NCI-H2227 treated with DMSO at 0.1 percent for 48 hours (cell line): ENCODE measurements at places on chromosomes 11 and 22.
A peak's percentile ranks its signal among the peaks of the same experiment; 100 is the strongest.

- no peak for DNase-seq
Measured at GRCh38 chr11:111715142-111715816, 50.9 kb downstream of the PPP2R1B start.

- no peak for DNase-seq
Measured at GRCh38 chr22:33270596-33270995, 212.4 kb upstream of the SYN3 start.

- no peak for DNase-seq
Measured at GRCh38 chr22:31097941-31098631, 9.3 kb downstream of the SELENOM start.

DNA sequence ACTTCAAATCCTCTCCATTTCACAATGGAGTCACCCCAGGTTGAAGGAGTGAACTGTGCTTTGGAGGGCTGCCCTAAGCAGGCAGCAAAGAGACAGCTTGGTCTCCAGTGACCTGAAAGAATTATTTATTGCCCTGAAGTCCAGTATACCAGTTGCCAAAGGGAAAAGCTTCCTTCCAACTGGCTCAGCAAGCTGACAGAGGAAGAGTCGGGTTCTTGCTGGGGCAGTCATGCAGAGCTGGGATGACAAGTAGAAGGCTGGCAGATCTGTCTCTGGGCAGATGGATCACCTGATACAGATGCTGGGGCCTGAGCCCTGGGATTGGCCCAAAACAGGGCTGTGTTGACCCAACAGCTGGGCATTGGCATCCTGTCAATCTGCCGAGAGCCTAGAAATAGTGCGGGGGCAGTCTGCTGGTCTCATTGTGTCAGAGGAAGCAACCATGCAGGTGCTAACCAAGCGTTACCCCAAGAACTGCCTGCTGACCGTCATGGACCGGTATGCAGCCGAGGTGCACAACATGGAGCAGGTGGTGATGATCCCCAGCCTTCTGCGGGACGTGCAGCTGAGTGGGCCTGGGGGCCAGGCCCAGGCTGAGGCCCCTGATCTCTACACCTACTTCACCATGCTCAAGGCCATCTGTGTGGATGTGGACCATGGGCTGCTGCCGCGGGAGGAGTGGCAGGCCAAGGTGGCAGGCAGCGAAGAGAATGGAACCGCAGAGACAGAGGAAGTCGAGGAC, at the start of gene THRSP:
TSS of gene THRSP (plus strand) at position 422 of the 742 bp plus-strand sequence. CDS start at position 443, 21 bp downstream.
- DNase-seq: no peak

DNA sequence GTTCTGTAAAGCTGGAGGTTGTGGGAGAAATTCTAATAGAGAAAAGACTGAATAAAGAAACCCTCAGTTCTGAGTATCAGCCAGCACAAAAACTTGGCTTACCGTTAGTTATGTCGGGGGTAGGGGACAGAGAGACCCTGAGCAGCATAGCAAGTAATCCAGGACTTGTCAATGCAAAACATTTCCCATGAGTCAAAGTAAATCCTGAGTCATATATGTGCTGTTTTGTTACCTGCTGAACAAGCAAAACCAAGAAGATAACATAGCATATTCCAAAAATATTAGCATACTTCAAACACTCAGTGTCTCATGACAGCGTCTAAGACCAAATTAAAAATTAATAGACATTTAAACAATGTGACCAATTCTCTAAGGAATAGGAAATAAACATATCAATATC, 75.1 kb upstream of the LUZP2 start:
- no peak for DNase-seq

DNA sequence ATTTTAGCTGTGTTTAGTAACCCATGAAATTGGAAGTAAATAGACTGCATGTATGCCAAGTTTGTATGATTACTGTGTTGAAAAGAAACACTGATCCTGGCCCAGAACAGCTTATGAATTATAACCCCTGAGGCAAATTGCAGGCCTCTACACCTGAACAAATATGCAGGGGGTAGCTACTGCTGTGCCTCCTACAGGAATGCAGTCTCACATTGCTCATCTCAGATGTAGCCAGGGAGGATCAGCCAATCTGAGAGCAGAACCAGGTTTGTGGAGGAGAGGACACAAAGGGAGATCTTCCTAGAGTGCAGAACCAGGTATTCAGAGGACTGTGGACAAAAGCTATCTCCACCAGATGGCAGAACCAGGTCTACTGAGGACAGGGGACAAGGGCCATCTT, 442.2 kb upstream of the DDI1 start:
- no peak for DNase-seq

GRCh38 chr11:95337175-95337957, 106.4 kb upstream of the SESN3 start:
- peak; percentile 8 for DNase-seq

GRCh38 chr11:73387594-73388264, 11.5 kb downstream of the RELT start:
- no peak for DNase-seq

DNA sequence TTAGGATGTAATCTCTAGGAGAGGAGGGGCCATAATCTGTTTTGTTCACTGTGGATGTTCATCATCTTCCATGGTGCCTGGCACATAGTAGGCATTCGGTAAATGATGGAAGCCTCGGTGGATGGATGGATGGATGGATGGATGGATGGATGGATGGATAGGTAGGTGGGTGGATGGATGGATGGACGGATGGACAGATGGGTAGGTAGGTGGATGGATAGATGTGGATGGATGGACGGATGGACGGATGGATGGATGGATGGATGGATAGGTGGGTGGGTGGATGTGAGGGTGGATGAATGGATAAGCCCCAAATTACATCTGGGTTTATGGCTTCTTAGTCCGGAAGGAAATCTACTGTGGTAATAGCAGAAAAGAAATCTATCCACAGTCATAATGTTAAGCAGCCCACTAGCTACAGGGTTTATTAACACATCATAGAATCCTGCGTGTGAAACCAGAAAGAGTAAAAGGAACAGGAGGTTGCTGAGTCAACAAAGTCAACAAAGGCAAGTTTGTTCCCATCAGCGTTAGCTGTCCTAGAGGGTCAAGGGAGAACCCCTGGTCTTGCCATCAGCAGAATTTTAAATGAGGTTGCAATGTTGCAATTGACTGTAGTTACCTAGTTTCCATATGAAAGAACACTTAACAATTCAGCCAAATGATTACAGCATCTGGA, 82.8 kb downstream of the C11orf91 start:
- DNase-seq: no peak

GRCh38 chr11:45165386-45165785, 18.9 kb downstream of the PRDM11 start:
- DNase-seq: no peak

GRCh38 chr11:9516113-9516512, 55.3 kb downstream of the ZNF143 start:
- DNase-seq: peak; percentile 36

- no peak for DNase-seq
Measured at GRCh38 chr11:70024036-70024772, 53.9 kb upstream of the ANO1 start.

DNA sequence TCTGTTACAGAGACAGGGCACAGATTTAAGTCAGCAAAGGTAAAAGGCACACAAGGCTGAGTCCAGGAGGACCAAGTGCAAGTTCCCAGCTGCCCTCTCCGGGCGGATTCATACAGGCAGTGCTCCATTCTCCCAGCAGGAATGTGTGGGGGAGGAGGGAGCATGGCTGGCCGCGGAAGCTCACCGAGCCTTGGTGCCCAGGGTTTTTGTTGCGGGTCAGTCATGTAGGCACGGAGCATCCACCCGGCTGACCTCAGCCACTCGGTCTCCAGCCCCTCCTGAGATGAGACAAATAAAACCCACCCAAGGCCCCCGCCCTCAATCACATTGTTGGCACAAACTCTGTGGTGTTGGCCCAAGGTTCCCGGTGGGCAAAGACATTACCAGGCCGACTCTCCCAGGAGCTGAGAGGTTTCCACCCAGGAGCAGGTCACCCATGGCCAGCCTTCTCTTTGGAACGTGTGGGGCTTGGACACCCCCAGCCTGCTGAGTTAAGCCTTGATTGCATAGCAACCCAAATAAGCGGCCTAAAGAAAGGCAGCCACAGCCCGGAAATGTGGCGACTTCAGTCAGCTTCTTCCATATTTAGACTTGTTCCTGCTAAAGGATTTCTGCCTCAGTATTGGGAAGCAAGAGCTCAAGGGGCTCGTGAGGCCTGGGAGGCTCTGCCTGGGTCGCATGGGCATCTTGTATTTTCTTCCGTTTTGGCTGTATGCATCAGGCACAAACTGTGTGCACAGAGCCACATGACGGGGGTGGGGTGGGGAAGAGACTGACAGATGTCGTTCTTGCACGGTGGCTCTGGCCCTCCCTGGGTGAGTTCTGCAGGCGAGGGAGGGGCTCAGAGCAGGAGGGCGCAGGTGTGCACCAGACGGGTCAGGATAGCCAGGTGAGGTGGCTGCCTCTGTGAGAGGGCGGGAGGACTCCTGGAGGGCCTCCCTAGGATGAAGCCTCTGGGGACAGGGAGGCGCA, 63.0 kb downstream of the ARHGAP8 start:
- no peak for DNase-seq

GRCh38 chr11:134691985-134692384, 279.9 kb upstream of the B3GAT1 start:
- no peak for DNase-seq

DNA sequence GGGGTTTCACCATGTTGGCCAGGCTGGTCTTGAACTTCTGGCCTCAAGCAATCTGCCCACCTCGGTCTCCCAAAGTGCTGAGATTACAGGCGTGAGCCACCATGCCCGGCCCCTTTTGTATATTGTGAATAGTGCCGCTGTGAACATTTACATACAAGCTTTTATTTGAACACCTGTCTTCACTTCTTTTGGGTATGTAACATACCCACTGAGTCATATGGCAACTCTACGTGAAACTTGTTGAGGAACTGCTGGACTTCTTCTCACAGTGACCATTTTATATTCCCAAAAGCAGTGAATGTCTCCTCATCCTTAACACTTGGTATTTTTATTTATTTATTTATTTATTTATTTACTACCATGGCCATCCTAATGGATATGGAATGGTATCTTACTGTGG, 3.9 kb upstream of the SCT start:
- DNase-seq: no peak

GRCh38 chr11:6263662-6264061, 4.0 kb downstream of the CCKBR start:
- DNase-seq: no peak

DNA sequence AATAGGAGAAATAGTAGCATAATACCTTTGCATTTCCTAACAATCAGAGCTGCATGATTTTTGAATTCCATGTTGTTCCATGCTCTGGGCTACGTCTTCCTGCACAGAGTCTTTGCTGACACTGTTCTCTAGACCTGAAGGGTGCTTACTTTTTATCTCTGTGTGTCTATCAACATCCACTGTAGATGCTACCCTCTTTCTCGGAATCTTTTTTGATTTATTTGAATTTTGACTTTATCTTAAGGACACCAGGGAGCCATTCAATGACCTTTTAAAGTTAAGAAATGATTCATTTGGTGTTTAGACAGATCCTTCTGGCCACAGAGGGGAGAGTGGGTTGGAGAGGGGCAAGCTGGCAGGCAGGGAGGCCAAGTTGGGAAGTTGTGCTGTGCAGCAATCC, 90.1 kb downstream of the LDLRAD3 start:
- DNase-seq: no peak

DNA sequence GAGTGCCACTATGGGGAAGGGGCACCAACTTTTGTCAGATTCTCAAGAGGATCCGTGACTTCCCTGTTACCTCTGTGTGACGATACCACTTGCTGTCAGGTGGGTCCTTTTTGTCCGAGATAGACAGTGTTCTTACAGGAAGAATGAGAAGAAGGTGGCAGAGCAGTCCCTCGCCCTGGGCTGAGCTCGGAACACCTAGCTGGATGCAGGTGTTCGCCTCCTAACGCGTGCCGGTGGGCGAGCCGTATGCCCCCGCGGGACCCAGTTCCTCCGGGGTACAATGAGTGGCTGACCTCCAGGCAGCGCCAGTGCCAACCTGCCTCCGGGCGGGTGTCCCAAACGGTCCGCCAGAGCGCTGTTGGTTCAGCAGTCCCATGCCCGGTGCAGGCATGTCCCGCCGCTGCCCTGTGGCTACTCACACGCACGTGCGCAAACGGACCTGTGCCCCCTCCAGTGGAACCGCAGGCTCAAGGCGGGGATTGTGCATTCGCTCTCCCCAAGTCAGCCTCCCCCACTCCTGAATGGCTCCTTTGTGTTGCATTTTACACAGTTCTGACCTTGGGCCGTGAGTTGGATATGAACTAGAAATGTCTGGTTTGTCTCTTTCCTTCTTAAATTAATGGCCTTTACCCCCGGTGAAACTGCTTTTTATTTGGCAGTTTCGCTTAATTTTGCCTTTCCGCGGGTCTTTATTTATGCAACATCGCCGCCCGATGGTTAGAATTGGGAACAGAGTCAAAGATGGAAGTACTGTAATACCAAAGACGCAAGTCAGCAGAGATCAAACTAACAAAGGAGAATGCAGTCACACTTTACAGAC, 1.1 kb upstream of the ABTB2 start:
- peak; percentile 81 for DNase-seq

DNA sequence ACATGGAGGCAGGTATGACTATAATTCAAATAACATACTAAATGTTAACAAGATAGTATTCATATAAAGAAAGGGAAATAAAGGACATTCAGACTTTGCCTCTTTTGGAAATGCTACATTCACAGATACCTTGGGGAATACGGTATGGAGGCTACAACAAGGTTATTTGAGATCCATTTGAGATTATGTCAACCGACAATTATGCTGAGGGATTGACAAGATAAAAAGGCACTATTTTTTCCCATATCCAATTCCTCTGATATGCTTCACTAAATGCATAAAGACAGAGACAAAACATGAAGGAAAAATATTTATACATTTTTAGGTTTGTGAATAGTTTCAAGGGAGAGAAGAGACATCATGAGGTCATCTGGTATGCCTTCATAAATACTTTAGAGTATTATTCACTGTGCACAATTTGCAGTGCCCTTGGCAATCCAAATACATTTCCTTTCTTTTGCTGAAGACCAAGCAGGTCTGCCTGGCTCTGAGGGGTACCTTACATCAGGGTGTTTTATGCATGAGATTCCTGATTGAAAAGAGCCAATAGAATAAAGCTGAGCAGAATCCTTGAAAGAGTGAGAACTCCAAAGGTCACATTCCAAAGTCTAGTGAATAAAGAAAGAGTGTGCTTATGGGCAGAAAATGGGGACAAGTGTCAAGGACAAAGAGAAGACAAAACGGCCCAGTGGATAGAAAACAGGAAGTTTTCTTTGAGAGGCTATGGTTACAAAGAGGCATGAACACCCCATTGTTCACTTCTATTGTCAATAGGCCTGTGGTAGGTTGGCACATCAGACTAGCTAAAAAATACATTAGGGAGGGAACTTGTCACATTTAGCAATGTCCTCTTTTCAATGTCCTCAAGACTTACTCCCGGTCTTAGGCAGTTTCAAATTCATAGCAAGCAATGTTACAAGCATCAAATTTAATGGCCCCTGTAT, 455.8 kb downstream of the LRRC4C start:
- no peak for DNase-seq

- no peak for DNase-seq
Measured at GRCh38 chr11:113296447-113297205, 17.8 kb upstream of the TTC12 start.

DNA sequence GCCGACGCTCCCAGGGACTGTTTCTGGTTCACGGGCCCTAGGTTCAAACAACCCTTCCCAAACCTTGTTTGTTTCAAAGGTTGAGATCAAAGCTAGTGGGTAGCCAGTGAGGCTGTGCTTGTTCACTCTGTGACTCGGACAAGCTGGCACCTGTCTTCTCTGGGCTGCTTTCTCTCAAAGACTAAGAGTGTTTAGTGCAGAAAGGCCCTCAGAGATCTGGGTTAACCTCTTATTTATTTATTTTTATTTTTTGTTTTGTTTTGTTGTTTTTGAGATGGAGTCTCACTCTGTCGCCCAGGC, 13.0 kb upstream of the MALAT1 start:
- DNase-seq: no peak
